ENCODE measurements at places on chromosomes 11 and 22. TPM values are rescaled to one million over a fixed set of nuclear protein-coding genes. Genes with fewer than 3 reads are reported as not detected.

- no peak for DNase-seq
These were observed 9.0 kb upstream of the RRM1 start for GRCh38 chr11:4085575-4085974.

DNA sequence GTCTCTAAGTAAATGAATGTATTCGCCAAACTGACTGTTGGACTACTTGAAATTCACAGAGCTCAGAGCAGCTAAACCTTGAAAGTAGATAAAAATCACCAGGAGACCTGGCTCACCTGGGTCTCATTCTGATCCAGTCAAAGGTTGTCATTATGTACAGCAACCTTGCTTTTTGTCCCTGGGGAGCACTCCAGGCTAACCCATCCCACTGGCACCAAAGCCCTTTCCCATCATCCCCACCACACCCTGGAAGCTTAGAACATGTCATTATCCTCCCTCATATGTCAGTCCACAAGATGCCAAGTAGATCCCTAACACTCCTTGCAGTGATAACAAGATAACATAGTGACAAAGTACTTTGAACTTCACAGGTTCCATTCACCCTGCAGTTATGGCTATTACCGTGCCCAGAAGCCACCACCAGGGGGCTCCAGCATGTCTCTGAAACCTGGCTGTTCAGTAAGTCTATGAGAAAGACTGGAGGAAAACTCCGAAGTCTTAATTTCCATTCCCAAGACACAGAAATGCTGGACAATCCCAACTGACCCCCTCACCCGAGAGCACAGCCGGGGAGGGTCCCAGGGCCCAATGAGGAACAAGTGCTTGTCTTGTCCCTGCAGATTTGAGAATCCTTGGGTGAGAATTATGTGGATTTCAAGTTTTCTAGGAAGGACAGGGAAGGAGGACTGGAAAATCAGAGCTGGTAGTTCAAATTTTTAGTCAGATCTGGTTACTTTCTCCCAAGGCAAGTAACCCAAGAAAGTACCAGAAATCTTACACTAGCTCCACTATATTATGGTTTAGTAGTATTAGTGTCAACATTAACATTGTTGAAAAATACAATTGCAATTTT is 43.0 kb upstream of the USP47 start:
- DNase-seq = peak; percentile 78

DNA sequence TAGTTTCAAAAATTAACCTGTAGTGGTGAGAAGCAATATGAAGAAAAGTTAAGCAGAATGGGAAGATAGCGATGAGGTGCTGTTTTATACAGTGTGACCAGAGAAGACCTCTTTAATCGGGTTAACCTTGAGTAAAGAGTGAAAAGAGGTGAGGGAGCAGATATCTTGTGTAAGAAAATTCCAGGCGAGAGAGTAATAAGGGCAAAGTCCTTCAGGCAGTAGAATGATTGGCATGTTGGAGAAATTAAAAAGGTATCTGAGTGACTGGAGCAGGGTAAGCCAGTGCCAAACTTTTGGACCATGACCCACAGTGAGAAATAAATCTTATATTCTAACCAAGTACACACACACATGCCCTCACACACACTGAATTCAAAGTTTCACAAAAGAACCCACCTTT is 374.7 kb upstream of the LARGE1 start:
- no peak for DNase-seq

DNA sequence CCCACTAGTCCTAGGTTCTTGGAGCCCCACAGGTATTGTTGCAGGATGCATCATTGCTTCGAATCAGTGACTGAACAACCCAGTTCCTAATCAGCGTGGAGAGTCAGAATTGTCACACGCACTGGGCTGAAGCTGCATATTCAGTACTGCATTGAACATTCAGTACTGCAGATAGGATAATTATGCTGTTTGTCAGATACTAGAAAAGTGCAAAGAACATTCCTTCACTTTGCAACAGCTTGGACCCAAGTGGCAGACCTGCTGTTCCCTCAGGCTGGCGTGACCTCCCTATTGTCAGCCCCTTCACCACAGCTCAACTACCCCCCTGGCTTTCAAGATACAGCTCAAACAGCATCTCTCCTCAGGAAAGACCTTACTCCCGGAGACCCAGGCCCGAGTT is 27.6 kb downstream of the NF2 start:
- no peak for DNase-seq

GLB1L2 gene
- total RNA-seq = under 0.01 TPM

TESMIN gene
- 0.56 TPM for total RNA-seq

LDHAL6A gene
- not detected for total RNA-seq
